ENCODE measurements at places on chromosomes 11 and 22.

- DNase-seq, result peak; percentile 70
Observed at GRCh38 chr11:65637794-65638419, at the start of gene SIPA1. SIPA1 (plus strand) TSS chr11:65638101; CDS start chr11:65640922, 2,821 bp downstream.

- DNase-seq, result no peak
Observed at GRCh38 chr11:134231958-134232659, 7.6 kb downstream of the VPS26B start.

- DNase-seq, result no peak
Observed at GRCh38 chr11:1603629-1604028, 4.6 kb downstream of the KRTAP5-3 start.

DNA sequence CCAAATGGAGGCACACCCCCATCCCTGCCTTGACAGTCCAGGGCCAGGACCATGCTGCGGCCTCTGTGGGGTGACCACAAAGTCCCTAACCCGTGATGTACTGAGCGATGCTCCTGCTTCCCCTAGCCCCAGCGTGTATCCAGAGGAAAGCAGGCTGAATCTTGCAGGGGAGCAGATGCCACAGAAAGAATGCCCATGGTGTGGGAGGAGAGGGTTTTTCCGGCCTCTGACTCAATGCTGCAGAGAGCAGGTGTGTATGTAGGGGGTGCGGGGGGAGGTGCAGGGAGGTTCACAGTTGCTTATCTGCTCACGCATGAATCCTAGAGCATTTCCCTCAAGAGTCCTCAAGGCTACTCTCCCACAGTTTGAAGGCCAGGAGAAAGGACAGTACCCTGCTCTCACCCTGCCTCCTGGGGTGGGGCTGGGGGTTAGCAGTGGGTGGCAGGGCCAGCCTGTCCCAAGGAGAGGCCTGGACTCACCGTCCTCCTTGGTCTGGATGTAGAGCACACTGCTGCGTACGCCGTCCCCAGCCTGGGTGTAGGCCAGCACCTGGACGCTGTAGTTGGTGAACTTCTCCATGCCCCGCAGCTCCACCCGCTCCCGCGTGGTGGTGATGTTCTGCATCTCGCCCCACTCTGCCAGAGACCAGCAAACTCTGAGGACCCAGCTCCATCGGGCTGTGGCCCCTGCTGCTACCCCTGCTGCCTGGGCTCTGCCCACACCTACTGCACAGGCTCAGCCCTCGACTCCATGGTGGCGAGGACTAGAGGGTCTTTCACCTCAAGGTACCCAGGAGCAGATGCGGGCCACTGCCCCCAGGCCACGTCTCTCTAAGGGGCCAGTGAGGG lies 130.8 kb downstream of the CEP164 start:
- DNase-seq, result no peak

DNA sequence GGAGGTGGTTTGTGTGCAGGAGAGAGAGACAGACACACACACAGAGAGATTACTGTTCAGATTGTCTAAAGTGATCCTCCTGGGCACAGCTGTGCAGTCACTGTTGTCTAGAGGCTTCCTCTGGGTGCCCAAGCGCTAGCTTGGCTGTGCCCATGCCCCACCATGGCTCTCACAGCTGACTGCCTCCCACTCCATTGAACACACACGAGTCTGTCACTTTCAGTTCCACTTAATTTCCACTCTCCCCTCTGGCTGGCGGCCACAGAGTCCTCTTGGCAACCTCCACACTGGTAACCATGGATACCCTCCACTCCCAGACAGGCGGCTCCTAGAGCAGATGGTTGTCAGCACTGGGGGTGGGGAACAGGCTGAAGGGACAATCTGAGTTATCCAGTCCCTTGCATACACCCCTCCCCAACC lies 29.1 kb downstream of the MAP6 start:
- DNase-seq, result no peak

DNA sequence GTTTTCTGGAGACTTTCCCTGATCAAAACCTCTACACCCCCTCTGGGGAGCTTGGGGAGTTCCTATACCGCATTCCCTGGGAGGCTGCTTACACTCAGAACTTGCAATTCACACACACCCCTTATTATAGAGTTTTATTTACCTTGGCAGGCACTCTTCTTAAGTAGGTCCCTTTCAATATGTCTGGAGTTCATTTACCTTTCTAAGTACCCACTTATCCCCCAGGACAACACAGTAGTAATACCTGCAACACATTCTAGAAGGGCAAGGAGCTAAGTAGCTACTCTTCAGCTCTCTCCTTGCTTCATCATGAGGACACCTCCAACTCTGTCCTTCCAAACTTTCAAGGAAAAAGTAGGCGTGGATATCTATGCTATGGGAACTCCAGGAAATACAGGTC lies 127.8 kb upstream of the ANO3 start:
- no peak for DNase-seq

- no peak for DNase-seq
Observed at GRCh38 chr11:92744929-92745585, 224.4 kb upstream of the MTNR1B start.

DNA sequence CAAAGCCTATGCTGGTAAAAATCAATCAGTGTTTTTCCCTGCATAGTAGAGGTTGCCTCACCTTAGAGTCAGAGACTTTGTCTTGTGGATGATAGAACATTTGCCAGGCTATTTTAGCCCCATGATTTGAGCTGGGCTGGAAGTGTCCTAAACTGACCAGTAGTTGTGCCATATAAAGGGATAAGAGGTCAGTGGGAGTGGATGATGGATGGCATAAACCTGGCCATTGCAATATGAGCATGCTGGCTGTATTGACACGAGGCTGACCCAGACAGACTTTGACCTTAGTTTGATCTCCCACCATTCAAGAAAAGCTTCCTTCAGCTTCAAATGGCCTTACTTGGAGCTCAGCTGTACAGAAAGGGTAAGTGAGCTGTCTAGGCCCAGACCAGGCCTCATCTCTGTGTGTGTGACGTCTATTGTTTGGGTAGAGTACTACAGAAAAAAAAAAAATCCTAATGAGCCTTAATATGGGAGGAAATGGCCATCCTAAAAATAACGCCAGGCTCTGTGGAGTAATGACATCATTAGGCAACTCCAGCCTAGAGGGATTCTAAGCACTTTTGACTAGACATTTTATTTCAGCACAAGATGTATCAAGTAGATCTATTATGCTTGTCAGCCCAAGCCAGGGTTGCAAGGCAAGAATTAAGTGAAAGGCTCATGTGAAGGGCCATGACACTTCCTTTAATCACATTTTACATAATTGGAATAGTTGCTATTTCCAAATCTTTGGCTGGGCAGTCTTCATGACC lies 51.3 kb upstream of the CADM1 start:
- no peak for DNase-seq

- no peak for DNase-seq
Observed at GRCh38 chr11:42571878-42572610, 739.8 kb upstream of the API5 start.

DNA sequence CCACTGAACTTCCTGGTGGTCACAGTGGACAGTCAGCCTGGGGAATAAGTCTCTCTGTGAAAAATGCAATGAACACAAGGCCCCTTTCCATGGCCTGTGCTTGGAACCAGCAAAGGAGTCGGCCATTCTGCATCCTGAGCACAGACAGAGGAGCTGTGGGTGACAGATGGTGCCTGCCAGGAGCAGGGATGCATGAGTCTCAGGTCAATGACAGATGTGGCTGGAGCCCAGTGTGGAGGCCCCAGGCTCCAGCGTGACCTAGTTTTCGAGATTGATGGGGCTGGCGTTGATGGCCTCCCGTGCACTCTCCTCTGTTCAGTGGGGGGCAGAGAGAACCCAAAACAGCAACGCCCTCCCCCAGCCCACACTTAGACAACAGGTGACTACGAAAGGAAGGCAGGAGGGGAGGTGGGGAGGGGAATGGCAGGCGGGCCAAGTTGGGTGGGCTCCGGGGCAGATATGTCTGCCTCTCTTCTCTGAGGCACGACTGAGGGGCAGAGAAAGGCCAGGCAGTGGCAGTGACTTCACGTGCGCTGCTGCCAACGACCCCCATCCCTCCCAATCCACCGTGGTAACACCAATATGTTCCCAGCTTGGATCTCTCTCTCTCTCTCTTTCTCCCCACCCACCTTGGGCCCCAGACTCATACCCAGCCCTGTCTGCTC lies 34.4 kb upstream of the CD5 start:
- no peak for DNase-seq

DNA sequence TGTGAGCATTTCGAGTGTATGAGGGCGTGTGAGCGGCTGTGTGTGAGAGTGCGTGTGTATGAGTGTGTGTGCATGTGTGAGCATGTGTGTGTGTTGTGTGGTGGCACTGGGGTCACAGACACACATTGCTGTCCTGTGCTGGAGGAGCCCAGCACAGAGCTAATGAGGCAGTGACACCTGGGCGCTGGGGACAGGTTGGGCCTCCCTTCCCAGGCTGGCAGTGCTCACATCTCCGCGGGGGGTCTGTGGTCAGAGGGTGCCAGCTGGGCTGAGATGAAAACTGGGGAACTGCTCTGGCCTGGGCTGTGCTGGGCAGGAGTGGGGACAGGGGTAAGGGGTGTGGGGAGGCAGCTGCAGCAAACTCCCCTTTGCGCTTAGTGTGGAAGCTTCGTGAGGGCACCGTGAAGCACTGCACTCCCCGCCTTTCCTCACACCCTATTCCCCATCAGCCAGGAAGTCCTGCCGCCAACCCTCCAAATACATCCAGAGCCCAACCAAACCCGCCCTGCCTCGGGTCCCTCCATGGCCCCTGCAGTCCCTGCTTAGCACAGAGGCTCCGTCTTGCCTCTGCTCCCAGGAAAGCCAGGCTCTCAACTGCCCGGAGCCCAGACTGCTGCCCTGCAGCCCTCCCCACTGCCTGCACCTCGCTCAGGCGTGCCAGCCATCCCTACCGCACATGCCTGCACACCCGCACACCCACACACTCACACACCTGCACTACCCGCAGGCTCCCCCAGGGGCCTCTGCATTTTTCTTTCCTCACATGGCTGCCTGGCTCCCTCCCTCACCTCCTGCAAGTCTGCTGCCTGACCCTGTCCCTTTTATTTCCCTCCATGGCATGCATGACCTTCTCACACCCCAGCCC lies 62.0 kb upstream of the THY1 start:
- no peak for DNase-seq

DNA sequence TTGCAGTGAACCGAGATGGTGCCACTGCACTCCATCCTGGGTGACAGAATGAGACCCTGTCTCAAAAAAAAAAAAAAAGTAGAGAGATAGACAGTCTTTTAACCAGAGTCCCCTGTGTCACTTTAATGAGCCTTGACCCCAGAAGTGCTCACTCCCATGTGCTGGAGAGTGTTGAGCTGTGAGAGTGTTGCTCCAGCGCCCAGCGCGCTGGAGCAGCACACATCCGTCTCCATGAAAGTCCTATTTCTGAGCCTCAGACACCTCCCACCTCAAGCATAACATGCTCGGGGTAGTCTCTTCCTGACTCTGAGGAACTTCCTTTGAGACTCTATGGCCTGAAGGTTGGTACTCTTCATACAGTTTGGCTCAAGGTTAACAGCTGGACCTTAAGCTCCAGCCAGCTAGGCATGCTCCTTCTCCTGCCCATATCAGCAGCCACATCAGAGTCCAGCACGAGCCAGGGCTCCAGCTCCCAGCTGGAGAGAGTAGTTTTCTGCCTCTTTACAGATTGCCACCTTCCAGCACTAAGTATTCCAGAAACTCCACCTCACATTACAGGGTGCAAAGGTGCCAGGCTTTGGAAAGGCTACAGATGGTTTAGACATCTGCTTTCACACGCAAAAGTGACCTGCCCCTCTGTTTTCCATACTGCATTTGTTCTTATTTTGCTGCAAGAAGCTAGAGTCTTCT lies 29.4 kb upstream of the UBASH3B start:
- no peak for DNase-seq

- DNase-seq, result no peak
Observed at GRCh38 chr11:75534259-75535069, 8.7 kb upstream of the GDPD5 start.

DNA sequence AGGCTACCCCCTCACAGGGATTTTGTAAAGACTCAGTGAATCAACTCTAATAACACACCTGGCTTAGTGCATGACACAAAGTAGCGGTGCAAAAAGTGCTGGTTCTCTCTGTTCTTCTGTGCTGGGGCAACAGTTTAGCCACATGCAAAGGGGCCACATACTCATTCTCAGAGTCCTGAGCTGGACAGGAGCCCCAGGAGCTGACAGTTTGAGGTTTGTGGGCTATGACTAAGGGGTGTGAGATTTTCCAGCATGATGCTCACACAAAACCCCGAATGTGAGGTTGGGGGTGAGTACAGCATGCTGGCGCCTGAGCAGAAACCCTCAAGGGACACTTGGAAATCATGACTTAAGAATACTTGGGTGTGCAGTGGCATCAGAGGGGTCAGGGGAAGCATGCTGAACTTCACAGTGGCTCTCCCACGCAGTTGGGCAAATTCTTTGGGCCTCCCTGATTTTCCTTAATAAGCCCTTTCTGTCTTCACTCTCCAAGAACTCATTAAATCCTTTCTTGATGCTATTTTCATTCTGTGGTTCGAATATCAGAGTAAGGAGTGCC lies 31.0 kb downstream of the TMPRSS5 start:
- DNase-seq, result peak; percentile 7

- no peak for DNase-seq
Observed at GRCh38 chr11:45091563-45092403, 54.7 kb upstream of the PRDM11 start.

- no peak for DNase-seq
Observed at GRCh38 chr11:96708219-96708878, 318.5 kb downstream of the JRKL start.

DNA sequence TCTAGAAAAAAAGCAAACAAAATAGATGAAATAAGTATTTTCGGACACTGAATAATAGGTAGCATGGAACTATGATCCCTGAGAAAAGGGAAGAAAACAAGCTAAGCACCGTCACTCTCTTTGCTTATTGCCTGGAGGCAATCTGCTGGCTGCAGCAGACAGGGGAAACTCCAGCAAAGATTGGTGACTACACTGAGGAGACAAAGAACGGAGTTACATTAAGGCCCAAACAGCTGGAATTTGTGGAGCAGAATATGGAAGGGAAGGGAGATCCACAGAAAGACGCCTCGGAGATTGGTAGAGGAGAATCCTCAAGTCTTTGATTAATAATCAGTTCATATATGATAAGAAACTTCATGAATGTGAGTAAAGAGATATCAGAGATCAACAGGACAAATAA lies 150.2 kb downstream of the TYR start:
- no peak for DNase-seq

- DNase-seq, result no peak
Observed at GRCh38 chr11:5553343-5553742, 5.0 kb upstream of the OR52H1 start.

- DNase-seq, result no peak
Observed at GRCh38 chr11:2996976-2997375, 4.8 kb upstream of the NAP1L4 start.
